Stimulated activated CD8-positive, alpha-beta memory T cell treated with anti-CD3 and anti-CD28 coated beads, Interleukin-7, amount 100 ng/mL, for 1 hour (primary cell): ENCODE measurements at places on chromosomes 4 and X.

GRCh38 chr4:87017580-87018342, 83.0 kb downstream of the AFF1 start:
- DNase-seq, result no peak

- no peak for DNase-seq
Measured at GRCh38 chr4:4624276-4624897, 82.5 kb upstream of the STX18 start.

DNA sequence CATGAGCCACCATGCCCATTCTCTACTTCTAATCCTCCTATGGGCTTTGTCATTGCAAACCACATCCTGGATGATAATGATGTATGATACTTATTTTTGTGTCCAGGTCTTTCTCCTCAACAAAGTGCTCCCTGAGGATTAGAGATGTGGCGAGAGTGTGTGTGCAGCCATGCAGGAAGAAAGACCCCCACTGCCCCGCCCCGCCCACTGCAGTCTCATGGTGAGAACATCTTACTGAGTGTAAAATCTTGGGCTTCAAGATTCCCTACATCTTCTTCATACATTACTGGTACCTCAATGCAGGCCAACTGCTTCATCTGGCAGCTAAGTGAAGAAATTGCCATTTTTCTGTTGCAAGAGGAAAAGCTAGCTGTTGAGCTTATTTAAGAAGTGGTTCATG, 25.9 kb upstream of the MAP3K15 start:
- no peak for DNase-seq

GRCh38 chrX:18898492-18898891, 85.4 kb downstream of the PHKA2 start:
- no peak for DNase-seq

- DNase-seq, result no peak
Measured at GRCh38 chrX:72005046-72005445, 94.4 kb downstream of the NHSL2 start.

- DNase-seq, result no peak
Measured at GRCh38 chrX:146056511-146057081, 239.0 kb downstream of the SLITRK2 start.

DNA sequence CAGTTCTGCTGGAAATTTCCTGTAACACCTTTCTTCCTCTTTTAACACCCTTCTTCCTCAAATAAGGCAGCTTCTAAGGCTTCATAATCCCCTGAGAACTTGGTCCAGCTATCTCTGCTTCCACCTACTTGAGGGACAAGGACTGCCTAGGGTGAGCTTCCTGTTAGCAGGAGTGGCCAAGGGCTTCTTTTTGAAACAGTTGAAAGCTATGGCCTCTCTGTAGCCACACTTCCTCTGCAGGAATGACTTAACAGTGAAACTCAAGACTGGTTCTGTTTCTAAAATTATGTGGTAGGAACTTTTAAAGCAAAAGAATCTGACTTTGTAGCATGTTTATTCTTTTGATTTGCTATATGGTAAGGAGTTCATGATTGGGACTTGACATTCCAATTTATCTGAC, 108.5 kb upstream of the WDR1 start:
- DNase-seq, result no peak

- no peak for DNase-seq
Measured at GRCh38 chr4:162959046-162959445, 207.6 kb downstream of the NAF1 start.

DNA sequence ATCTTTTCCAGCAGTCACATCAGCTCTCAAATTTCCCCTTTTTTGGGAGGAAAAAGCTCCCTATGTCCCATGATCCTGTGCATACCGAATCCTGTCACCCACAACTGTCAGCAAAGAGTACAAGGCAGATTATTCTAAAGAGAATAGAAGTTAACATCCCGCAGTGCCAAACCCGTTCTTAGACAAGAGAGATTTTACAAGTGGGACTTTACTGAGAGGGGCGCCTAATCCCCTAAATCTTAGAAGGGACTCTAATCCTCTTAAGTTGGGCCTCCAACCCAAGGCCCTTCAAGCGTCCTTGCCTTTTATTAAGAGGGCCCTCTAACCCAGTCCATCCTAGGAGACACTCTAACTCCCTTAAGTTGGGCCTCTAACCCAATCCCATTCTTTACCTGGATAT, 193.9 kb downstream of the CPXCR1 start:
- DNase-seq, result no peak

- DNase-seq, result no peak
Measured at GRCh38 chr4:101239665-101240064, 107.7 kb downstream of the PPP3CA start.

DNA sequence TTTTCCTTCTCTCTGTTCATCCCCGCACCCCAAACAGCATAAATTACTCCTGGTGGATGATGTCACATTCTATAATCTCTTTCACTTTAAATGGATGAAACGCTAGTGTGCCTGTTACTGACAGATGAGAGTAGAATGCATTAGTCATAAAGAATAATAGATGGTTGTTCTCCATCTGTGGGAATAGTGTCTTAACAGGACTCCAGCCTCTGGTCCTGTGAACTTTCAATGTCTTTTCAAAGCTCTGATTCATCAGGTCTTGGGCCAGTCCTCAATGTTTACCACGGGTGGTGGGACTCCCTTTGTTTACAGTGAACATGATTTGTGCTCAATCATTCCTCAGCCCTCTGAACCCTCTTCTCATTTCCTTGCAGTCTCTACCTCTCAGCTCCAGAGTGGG, 182.6 kb downstream of the GABRB1 start:
- no peak for DNase-seq

DNA sequence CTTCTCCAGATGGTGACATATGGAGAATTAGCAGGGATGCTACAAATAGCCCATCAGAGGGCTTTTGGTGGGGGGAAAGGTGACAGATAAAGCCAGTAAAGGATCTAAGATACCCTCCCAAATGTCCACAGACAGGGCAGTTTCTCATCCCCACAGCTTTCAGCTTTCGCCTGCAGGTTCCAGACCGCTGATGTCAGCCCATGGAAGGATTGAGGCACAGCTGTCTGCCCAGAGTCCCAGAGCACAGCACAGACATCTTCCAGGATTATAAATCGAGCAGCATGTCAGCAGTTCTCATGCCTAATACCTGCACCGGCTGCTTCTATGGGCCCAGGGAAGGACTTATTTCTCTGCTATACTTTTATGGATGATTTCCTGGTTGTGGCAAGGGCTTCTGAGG, 96.7 kb upstream of the MXRA5 start:
- DNase-seq, result no peak

- DNase-seq, result no peak
Measured at GRCh38 chr4:54165438-54165837, 63.7 kb upstream of the PDGFRA start.

- DNase-seq, result no peak
Measured at GRCh38 chrX:71618303-71618721, at the start of gene CXCR3. Gene CXCR3, minus strand, starts transcription at chrX:71618511. Its CDS starts 62 bp downstream, at chrX:71618449.

DNA sequence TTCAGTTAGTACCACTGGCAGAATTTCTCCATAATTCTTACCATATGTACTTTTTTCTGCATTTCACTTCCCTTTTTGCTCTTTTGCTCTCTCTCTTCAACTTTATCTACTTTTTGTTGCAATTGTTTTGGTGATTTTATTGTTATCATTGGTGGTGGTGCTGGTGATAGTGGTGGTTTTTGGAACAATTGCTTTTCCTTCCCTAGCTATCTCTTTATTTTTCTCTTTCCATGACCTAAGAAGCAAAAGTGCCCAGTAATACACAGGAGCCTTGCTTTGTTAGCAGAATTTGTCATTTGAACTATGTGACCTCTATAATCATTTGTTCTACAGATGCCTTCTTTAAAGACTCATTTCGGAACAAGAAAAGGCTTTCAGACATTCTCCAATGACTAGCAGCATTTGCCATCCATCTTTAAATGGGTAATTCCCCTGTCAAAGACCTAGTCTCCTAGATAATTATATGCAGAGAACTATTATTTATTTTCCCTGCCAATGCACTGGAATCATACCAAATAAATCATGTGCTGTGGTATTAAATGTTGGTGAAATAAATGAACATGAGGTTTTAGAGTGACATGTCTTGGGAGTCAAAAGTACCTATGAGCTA, 154.5 kb downstream of the GASK1B start:
- DNase-seq, result no peak

- DNase-seq, result no peak
Measured at GRCh38 chr4:5471691-5472090, 236.7 kb downstream of the EVC2 start.

DNA sequence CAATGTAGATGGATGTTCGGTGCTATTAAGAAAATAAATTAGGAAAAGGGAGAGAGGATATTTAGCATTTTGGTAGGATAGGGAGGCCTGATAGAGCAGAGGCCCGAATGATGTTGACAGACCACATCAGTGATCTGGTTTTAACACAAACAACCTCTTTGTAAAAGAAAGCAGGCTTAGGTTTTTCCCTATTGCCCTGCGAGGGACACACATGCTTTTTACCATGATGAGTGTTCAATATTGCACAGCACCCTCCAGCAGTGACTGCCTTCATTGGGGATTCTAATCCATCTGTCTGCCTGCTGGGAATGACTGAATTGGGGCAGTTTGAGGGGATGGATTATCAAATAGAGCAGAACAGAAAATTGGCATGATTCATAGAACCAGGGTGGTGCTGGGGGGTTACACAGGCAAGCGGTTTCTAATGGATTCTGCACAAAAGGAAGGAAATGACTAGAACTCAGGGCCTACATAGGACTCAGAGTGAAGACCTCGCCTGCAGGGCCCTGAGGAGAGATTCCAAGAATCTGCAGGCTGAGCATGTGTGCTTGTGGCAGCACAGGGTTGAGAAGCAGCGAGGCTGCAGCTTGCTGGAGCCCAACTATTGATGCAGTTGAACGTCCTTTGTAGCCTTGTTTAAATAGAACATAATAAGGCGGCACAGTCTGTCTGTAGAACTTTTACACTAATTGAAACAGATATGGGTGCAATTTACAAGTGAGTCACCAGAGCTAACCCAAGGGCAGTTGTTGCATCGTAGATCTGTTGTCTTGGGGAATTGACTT, 58.0 kb downstream of the RHOH start:
- DNase-seq, result no peak

- DNase-seq, result no peak
Measured at GRCh38 chrX:115339441-115340025, 50.0 kb downstream of the LUZP4 start.

DNA sequence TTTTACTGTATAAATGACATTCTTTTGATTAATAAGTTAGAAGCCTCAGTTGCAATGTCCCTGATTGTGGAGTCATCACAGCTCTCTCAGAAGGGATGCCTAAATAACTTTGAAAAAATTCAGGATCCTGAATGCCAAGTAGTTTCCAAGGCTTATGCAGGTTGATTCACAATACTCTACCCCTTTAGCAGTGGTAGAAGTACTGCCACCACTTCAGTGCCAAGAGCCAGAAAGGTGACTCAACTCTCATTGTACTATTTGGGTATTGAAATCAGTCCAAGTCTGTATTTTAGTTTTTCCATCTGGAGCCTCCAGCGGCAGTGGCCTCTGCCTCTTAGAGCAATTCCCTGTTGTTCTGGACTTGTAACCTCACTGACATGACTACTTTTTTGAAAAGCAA, 320.1 kb upstream of the NDST4 start:
- no peak for DNase-seq

GRCh38 chr4:96097040-96097607, 257.2 kb downstream of the PDHA2 start:
- no peak for DNase-seq

DNA sequence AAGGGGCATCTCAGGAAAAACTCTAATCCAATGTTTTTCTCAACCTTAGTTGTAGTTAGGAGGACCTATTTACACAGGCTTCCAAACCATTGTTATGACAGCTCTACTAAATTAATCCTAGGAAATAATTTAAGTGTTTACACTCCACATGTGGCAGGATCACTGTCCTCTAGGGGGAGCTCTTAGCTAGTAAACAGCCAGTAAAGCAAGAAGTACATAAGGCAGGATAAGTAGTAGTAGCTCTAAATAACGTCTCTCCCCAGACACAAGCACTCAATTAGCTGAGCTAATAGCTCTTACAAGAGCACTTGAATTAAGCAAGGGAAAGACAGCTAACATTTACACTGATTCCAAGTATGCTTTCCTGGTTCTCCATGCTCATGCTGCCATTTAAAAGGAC, 37.3 kb downstream of the NUDT11 start:
- DNase-seq, result no peak

DNA sequence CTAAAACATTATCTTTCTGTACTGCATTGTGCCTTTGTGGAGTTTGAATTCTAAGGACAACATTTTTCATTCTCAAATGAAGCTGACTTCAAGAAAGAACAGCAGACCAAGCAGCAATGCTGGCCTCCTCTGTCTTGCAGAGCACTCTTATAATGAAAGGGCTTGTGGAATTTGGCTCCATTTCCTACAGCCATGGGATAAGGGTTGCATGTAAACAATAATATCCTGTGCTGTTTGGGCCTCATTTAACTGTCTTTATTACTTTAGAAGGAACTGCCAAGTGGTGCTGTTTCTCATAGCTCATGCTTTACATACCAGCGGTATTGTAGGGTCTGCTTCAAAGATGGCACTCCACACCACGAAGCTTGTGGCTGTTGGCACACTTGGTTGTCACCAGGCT, 111.4 kb upstream of the EOLA2 start:
- DNase-seq, result no peak

DNA sequence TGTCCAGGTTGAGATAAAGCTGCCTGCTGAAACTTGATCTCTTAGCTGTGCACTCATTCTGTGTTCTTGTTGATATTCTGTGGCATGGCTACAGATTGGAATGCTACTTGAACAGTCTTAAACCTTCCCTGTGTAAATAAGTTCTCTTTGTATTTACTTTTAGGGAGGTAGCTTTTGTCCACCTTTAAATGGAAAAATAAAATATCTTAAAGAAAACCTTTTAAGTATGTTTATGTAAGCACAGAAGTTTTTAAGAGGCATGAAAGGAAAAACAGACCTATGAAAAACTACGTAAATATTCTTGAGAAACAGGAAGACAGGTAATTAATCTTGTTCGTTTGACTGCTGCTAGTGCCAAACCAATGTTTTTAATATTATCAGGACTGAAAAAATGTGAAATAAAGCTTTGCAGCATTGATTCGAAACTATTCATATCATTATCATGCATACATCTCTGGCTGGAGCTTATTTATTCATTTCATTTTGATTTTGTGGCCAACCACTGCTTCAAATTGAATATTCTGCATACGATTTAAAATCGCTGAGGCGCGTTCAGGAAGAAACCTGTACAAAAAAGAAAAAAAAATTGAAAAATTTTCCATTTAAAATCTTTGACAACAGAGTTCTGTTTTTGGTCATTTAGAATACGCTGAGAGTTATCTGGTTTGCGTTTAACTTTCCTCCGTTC, 17.8 kb downstream of the HSD17B13 start:
- no peak for DNase-seq

GRCh38 chr4:48184882-48185281, 50.8 kb upstream of the TXK start:
- DNase-seq, result no peak
